ENCODE measurements at places on chromosomes 6 and 20. TPM values are rescaled to one million over a fixed set of nuclear protein-coding genes. Genes with fewer than 3 reads are reported as not detected.

DNA sequence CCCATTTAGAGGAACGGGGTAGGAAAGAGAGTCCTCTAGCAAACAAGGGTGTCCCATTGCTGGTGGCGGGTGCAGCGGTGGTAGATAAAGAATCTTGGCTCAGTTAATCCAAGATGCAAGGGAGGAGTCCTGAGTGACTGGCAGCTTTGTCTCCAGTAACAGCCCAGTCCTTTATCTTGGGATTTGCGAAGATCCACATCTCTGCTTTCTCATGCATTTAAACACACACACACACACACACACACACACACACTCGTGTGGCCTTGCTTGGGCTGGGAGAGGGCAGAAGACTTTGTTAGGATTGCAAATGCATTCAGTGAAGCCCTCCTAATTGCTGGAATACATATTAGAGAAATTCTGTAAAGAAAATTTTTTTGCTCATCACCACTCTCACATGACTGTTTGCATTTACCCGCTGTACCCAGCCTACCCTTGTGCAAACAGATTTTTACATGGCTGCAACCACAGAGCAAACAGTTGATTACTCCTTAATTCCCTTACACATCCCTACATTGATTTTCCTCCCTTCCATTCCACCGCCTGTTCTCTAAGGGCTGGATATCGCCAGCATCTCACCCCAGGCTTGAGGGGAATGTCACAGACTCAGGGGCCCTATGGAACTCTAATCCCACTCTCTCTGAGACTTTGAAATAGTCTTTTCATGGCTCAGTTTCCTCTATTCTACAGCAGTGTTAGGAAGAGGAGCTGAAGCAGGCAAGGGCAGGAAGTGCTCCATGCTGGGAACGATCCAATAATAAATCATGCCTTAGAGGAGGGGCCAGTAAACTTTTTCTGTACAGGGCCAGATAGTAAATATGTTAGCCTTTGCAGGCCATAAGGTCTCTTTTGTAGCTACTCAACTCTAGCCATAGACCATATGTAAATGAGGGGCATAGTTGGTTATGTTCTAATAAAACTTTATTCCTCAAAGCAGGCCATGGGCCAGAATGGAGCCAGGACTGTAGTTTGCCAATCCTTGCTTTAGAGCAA is 3.5 kb downstream of the C6orf132 start:
- DNase-seq: no peak

Gene SLC25A27
- polyA plus RNA-seq: 15.0 TPM

GRCh38 chr6:39301606-39302005 is 12.6 kb downstream of the KCNK17 start:
- DNase-seq: no peak

- DNase-seq: no peak
Measured at GRCh38 chr6:152271776-152272464, 365.2 kb downstream of the SYNE1 start.

DNA sequence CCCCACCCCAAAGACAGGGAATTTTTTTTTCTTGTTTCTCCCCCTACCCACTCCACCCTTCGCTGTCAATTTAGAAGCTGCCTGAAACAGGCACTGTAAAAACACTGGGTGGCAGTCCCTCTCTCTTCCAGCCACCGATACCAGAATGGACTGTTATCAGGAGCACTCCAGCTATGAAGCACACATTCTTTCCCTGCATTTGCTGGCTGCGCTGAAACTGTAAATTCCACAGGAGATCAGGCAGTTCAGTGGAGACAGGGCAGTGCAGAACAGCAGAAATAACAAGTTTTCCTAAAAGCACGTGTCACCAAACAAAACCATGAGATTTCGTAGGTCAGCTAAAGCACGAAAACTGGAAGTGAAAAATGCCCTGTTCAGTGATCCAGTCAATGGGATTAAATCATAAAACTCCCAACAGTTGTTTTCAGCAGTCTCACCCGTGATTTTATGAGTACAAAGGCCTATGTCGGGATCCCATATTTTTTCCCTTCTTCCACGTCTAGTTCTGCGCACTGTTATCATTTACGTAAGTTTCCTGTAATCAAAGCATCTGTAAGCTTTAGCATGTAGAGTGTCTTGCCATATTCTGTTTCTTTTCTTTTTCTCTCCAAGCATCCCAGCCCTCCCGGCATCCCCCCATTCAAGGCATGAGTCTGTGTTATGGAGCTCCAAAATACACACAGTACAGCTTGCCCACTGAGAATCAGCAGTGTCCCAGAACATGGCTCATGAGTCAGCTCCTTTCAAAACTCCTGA is 359.9 kb upstream of the EPHA7 start:
- DNase-seq: peak; percentile 26

DNA sequence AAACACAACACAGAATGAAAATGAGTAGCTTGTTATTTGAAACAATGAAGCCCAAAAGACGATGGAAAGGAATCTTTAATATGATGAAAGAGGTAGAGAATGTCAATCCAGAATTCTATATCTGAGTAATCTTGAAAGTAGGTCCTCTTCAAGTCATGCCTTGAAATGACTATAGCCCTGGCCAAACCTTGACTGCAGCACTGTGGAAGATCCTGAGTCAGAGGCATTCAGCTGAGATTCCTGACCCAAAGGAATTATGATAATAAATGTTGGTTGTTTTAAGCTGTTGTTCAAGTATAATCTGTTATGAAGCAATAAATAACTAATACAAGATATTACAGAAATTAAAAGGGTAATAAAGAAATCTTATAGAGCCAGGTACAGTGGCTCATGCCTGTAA is 64.8 kb downstream of the IBTK start:
- DNase-seq: no peak

Data from urinary bladder (tissue), 4 donors.